ENCODE measurements at places on chromosomes 6 and 20. TPM values are rescaled to one million over a fixed set of nuclear protein-coding genes. Genes with fewer than 3 reads are reported as not detected.

GRCh38 chr6:107843400-107843799, 19.3 kb upstream of the SCML4 start:
- H3K27me3 ChIP-seq, result no peaks in the 10 kb centered on the region
- peaks cover 20% of the 10 kb centered on the region for H3K4me1 ChIP-seq
- H3K27ac ChIP-seq, result peak overlapping the region; percentile 15
- H3K36me3 ChIP-seq, result no peaks in the 10 kb centered on the region
- H3K4me3 ChIP-seq, result peak overlapping the region; percentile 13
- no peak for DNase-seq

GRCh38 chr6:107727096-107727757, 96.9 kb downstream of the SCML4 start:
- H3K4me1 ChIP-seq, result peaks cover 39% of the 10 kb centered on the region
- peaks cover 4% of the 10 kb centered on the region for H3K36me3 ChIP-seq
- H3K4me3 ChIP-seq, result peak overlapping the region; percentile 55
- peak overlapping the region; percentile 83 for H3K27ac ChIP-seq
- no peaks in the 10 kb centered on the region for H3K27me3 ChIP-seq

NRSN2 gene
- total RNA-seq, result 1.6 TPM

DNA sequence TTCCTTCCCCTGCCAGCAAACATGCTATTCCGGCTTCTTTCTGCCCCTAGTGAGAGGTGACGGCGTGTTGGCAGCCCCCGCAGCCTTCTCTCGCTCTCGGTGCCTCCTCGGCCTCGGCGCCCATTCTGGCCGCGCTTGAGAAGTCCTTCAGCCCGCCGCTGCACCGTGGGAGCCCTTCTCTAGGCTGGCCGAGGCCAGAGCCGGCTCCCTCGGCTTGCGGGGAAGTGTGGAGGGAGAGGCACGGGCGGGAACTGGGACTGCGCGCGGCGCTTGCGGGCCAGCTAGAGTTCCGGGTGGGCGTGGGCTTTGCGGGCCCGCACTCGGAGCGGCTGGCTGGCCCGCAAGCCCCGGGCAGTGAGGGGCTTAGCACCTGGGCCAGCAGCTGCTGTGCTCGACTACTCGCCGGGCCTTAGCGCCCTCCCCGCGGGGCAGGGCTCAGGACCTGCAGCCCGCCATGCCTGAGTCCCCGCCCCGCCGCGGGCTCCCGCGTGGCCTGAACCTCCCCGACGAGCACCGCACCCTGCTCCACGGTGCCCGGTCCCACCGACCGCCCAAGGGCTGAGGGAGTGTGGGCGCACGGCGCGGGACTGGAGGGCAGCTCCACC, 20.0 kb upstream of the PXDC1 start:
- no peak overlapping the region for H3K4me3 ChIP-seq
- no peaks in the 10 kb centered on the region for H3K4me1 ChIP-seq
- no peak for DNase-seq
- H3K36me3 ChIP-seq, result no peaks in the 10 kb centered on the region

DNA sequence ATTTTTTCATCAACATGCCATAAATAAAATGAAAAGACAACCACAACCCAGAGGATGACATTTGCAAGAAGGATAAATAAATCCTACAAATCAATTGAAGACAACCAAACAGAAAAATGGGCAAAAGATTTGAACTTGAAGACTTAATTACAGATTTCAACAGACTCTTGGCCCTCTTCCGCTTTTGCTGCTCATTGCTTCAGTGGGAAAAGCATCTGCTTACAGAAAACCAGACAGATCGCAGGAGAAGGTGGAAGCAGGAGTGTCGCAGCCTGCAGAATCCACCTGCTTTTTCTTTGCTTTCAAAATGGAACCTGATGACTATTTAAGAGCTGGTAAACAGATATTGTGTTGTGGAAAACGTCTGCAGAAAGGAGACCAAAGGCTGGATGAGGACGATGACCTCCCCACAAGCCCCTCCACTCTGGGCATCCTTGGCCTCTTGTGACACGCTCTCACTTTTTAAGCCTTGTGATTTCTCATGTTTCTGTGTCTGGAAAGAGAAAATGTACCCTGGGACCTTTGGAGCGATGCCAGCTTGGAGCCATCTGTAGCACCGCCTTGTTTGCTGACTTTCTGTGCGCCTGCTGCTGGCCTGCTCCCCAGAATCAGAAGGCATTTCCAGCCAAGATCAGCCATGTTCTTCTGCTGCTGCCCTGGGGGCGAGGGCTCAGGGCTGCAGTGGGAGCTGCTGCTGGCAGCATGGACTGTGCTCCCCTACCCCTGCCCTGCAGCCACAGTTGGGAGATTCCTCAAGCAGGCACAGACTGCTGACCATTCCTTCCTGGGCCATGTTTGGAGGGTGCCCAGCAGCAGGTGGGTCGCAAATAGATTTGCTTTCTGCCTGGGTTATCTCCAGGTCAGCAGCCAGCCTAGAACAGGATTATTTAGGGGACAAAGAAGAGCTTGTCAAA, 3.6 kb upstream of the CSTL1 start:
- no peaks in the 10 kb centered on the region for H3K36me3 ChIP-seq
- no peak overlapping the region for H3K27ac ChIP-seq
- no peaks in the 10 kb centered on the region for H3K4me1 ChIP-seq
- H3K27me3 ChIP-seq, result no peaks in the 10 kb centered on the region
- no peak overlapping the region for H3K4me3 ChIP-seq

- no peak overlapping the region for H3K4me3 ChIP-seq
- DNase-seq, result no peak
- no peak overlapping the region for H3K27ac ChIP-seq
- no peaks in the 10 kb centered on the region for H3K27me3 ChIP-seq
- H3K4me1 ChIP-seq, result peaks cover 57% of the 10 kb centered on the region
Observed at GRCh38 chr6:112038756-112039430, 15.0 kb upstream of the CCN6 start.

DNA sequence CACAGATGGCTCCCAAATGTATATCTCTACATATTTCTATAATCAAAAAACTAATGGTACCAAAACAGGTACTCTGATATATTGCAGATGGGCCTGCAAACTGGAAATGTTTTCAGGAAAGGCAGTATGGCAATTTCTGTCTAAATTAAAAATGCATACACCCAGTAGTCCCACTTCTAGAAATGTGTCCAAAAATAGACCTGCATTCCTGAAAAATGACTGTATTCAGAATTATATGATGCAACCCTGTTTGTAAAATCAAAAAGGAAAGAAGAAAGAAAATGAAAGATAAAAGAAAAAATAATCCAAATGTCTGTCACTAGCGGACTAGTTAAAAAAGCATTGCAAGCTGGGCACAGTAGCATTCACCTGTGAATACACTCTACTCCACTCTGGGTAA, 12.9 kb upstream of the MICB start:
- no peak overlapping the region for H3K4me3 ChIP-seq
- no peak for DNase-seq
- H3K27ac ChIP-seq, result no peak overlapping the region

NHSL1 gene
- 0.08 TPM for total RNA-seq

THBD gene
- total RNA-seq, result 0.13 TPM

- H3K36me3 ChIP-seq, result no peaks in the 10 kb centered on the region
- DNase-seq, result peak; percentile 61
- peaks cover 12% of the 10 kb centered on the region for H3K4me1 ChIP-seq
- peaks cover 21% of the 10 kb centered on the region for H3K27me3 ChIP-seq
- H3K27ac ChIP-seq, result no peak overlapping the region
Observed at GRCh38 chr6:117477988-117478852, 4.3 kb upstream of the DCBLD1 start.

GRCh38 chr6:52564856-52565255, 12.0 kb downstream of the TRAM2 start:
- no peaks in the 10 kb centered on the region for H3K27me3 ChIP-seq
- H3K4me1 ChIP-seq, result peaks cover 57% of the 10 kb centered on the region
- no peak for DNase-seq
- peaks cover 2% of the 10 kb centered on the region for H3K36me3 ChIP-seq
- H3K27ac ChIP-seq, result no peak overlapping the region

GRCh38 chr6:95795927-95796326, 218.6 kb downstream of the MANEA start:
- H3K36me3 ChIP-seq, result no peaks in the 10 kb centered on the region
- H3K27me3 ChIP-seq, result no peaks in the 10 kb centered on the region
- H3K4me3 ChIP-seq, result no peak overlapping the region
- no peaks in the 10 kb centered on the region for H3K4me1 ChIP-seq

DNA sequence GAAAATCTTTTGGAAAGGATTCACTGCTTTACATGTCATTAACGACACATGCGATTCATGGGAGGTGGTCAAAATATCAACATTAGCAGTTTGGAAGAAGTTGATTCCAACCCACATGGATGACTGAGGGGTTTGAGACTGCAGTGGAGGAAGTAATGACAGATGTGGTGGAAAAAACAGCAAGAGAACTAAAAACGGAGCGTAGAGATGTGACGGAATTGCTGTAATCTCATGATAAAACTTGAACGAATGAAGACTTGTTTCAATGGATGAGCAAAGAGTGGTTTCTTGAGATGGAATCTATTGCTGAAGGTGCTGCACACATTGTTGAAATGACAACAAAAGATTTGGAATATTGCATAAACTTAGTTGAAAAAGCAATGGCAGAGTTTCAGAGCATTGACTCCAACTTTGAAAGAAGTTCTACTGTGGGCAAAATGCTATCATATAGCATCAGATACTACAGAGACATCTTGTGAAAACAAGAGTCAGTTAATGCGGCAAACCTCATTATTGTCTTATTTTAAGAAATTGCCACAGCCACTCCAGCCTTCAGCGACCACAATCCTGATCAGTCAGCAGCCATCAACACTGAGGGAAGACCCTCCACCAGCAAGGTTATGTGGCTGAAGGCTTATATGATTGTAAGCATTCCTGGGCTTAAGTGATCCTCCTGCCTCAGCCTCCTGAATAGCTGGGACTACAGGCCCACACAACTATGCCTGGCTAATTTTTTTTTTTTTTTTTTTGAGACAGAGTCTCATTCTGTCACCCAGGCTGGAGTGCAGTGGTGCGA, 19.2 kb downstream of the SRSF3 start:
- peaks cover 38% of the 10 kb centered on the region for H3K4me1 ChIP-seq
- H3K27me3 ChIP-seq, result no peaks in the 10 kb centered on the region
- H3K36me3 ChIP-seq, result peaks cover 5% of the 10 kb centered on the region

DNA sequence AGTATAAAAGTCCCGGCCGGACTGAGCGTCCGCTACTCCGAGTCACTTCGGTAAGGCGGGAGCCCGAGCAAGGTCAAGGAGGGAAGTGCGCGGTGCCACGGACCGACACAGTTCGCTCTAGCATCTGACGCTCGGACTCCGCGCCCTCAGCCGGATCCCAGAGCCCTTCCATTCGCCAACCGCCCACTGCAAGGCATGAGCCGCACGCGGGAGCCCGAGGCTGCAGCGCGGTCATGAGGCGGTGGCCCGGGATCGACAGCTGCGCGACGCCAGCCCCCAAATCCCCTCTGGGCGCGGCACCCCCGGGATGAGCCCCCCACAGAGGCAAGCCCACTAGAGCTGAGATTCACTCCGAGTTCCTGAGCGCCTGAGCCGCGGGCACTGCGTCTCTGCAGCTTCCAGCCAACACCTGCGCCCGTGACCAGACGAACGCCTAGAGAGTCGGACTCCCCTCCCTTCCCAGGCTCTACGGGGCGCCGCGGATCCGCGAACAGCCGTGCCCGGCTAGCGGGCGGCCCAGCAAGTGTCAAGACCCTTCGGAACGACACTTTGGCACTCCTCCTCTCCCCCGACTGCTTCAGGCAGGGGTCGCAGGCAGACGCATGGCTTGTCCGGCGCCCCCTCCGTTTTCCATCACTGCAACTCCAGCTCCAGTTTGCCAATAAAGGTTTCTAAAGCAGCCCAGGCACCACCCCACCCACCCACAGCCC, 725 bp upstream of the ISM1 start:
- peak; percentile 24 for DNase-seq
- H3K4me1 ChIP-seq, result peaks cover 21% of the 10 kb centered on the region
- H3K36me3 ChIP-seq, result no peaks in the 10 kb centered on the region
- H3K27ac ChIP-seq, result peak overlapping the region; percentile 79
- H3K4me3 ChIP-seq, result peak overlapping the region; percentile 83
- H3K27me3 ChIP-seq, result peaks cover 43% of the 10 kb centered on the region

PAK5 gene
- not detected for total RNA-seq

DNA sequence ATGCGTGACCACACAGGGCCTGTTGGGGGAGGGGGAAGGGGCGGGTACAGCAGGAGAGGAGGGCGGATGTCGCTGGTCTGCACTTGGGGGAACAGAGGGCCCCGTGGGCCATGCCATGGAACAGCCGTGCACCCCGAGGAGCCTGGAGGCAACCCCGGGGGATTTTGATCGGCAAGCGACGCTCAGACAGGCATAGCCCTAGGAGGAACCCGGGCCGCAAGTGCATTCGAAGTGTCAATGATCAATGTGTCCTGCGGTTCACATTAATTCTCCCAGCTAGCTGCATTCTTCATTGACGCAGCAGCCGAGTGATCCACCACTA, 772.8 kb upstream of the DEFB115 start:
- DNase-seq, result no peak
- no peak overlapping the region for H3K27ac ChIP-seq
- peaks cover 8% of the 10 kb centered on the region for H3K27me3 ChIP-seq
- H3K4me1 ChIP-seq, result no peaks in the 10 kb centered on the region
- H3K36me3 ChIP-seq, result peaks cover 9% of the 10 kb centered on the region

GRCh38 chr6:159513914-159514313, 179.1 kb downstream of the SOD2 start:
- no peaks in the 10 kb centered on the region for H3K36me3 ChIP-seq
- no peak overlapping the region for H3K27ac ChIP-seq
- no peak for DNase-seq
- peaks cover 6% of the 10 kb centered on the region for H3K27me3 ChIP-seq
- H3K4me3 ChIP-seq, result no peak overlapping the region

SIRPB2 gene
- total RNA-seq, result not detected

GRCh38 chr6:160122744-160123143, 1.1 kb downstream of the SLC22A1 start:
- no peak overlapping the region for H3K4me3 ChIP-seq
- no peak for DNase-seq
- no peaks in the 10 kb centered on the region for H3K4me1 ChIP-seq
- H3K36me3 ChIP-seq, result peaks cover 6% of the 10 kb centered on the region

- H3K27me3 ChIP-seq, result no peaks in the 10 kb centered on the region
- no peak overlapping the region for H3K27ac ChIP-seq
- H3K4me3 ChIP-seq, result no peak overlapping the region
- no peaks in the 10 kb centered on the region for H3K4me1 ChIP-seq
Observed at GRCh38 chr6:140744659-140745320, 1370.3 kb upstream of the CITED2 start.

- H3K27me3 ChIP-seq, result no peaks in the 10 kb centered on the region
- no peak overlapping the region for H3K27ac ChIP-seq
- H3K4me3 ChIP-seq, result no peak overlapping the region
- no peaks in the 10 kb centered on the region for H3K4me1 ChIP-seq
Observed at GRCh38 chr6:48280035-48280620, 169.1 kb upstream of the PTCHD4 start.

Data from naive thymus-derived CD8-positive, alpha-beta T cell (primary cell).